ENCODE measurements at places on chromosomes 13 and 19. TPM values are rescaled to one million over a fixed set of nuclear protein-coding genes. Genes with fewer than 3 reads are reported as not detected.

GRCh38 chr13:107275945-107276614 is 708.1 kb upstream of the ARGLU1 start:
- DNase-seq, result no peak

- no peak for DNase-seq
Measured at GRCh38 chr13:74979703-74980102, 502.3 kb downstream of the TBC1D4 start.

DNA sequence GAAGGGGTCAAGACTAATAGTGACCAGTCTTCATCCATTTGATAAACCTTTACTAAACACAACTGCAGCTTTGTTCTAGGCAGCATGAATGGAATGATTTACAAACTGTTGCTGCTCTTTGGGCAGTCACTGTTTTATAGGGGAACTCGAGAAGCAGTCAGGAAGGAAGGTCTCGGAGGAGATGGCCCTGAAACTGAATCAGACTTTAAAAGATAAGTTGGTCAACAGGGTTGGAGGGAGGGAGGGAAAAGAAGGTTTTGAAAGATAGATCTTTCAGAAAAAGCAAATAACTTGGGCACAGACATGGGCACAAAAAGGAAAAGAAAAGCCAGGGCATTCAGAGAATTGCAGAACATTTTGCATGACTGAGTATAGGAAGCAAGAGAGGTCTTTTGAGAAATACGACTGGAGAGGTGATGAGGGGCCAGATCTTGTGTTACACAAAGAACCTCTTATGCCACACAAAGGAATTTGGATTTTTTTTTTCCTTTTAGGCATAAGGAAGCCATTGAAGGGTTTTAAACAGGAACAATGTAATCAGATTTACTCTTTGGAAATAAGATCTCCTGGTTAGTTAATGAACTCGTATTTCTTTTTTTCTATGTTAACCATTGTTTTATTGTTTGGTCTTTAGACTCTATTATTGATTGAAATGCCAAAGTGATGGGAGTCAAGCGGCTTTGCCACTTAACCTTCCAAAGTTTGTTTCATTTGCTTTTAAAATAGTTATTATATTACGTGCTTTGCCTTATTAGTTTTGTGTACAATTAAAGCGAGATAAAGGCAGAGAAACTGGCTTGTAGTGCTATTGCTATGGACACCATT is 37.5 kb upstream of the SACS start:
- no peak for DNase-seq

- no peak for DNase-seq
Measured at GRCh38 chr19:13797870-13798269, 2.6 kb downstream of the ZSWIM4 start.

DNA sequence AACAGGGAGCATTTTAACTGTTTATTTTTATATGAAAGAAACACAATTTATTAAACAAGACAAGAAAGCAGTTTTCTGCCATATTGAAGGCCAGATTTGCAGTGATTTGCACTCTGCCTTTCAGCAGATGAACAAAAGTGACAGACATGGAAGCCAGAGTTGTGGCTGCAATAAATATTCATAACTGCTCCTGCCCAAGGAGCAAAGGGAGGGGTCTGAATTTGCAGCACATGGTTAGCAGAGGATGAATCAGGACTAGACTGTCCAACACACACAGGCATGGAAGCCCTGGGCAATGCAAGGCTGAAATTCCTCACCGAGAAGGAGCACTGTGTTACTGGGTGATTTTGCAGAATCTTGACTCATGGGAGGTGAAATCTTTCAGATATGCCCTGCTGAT is 418.2 kb downstream of the DCT start:
- DNase-seq, result no peak

The NRTN gene
- total RNA-seq, result 5.0 TPM

The GPR180 gene
- total RNA-seq, result 2.2 TPM

- no peak for DNase-seq
Measured at GRCh38 chr13:23680845-23681669, 110.8 kb downstream of the TNFRSF19 start.

The ZNF784 gene
- total RNA-seq, result 5.8 TPM

The KLK10 gene
- 0.15 TPM for total RNA-seq

DNA sequence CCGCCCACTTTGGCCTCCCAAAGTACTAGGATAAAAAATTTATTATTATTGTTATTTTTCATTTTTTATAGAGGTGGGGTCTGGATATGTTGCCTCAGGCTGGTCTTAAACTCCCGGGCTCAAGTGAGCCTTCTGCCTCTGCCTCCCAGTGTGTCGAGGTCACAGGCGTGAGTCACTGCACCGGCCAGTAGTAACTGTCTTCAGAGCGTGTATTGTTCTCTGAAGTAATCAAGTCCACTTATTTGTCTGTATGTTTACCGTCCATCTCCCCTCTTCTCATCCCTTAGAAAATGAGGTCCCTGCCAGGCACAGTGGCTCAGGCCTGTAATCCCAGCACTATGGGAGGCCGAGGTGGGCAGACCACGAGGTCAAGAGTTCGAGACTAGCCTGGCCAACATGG is 18.2 kb upstream of the SULT2B1 start:
- DNase-seq, result no peak

GRCh38 chr19:41999071-41999877 is 5.2 kb upstream of the ATP1A3 start:
- DNase-seq, result no peak

DNA sequence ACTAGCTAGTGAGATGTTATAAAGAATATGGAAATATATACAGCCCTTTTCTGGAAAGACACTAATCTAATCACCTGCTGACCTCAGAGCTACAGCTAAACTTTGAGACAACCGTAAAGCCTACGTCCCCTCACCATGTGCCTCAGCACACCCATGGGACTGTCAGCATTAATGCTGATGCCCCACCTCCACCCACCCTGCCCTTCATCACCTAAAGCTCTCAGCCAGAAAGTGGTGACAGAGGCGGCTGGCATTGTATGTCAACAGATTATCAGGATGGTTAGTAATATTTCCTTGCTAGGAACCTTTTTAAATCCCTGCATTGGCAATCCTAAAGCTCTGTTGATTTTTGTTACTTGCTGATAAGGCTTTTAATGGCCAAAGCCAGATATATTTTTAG is 1177.9 kb downstream of the DIAPH3 start:
- no peak for DNase-seq

The CRX gene
- not detected for total RNA-seq

DNA sequence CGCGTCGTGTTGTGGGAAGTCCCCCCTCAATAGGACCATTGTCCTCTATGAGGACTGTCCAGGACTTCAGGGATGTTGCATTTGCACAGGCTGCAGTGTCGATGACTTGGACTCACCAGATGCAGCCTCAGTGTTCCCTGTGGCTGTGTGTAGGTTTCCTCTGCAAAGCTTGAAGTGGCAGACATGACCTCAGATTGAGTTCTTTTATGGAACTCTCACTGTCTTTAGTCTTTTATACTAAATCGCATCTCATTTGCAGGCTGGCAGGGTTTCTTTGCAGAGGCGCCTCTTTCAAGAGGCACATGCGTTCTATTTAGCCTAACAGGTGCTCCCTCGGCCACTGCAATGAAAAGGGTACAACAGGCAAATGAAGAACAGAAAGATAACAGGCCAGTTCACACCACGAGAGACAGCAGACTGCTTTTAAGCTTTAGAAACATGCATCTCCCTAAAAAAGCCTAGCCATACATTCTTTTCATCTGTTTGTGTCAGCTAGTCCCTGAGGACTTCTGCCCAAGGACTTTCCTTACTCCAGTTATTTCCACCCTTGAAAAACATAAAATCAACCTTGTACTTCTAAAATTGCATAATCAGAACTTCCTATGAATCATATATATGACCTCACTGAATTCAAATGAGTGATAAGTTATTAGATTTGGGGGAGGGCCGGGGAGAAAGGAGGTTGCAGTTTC is 118.4 kb downstream of the RAB20 start:
- no peak for DNase-seq

- DNase-seq, result no peak
Measured at GRCh38 chr19:17183858-17184321, 31.3 kb upstream of the USE1 start.

DNA sequence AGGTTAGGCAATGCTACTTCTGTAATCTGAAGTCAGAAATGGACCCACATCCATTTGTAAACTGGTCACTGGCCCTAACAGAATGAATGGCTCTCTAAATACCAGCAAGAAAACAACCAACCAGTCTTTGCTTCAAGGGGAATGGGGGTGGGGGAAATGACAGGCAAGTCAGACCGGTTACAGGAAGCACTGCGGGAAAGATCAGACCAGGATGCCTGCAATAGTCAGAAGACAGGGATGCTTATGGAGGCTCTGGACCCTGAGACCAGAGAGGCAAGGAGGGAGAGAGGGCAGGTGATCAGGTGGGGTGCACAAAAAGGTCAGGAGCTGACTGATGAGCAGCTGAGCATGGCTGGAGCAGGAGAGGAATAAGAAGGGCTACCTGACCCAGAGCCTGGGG is 13.1 kb downstream of the MED26 start:
- DNase-seq, result no peak

The PSG7 gene
- total RNA-seq, result not detected

GRCh38 chr13:110964229-110965037 is 49.6 kb upstream of the ANKRD10 start:
- no peak for DNase-seq

The TMEM145 gene
- total RNA-seq, result 1.5 TPM

The PRR20D gene
- not detected for total RNA-seq

- no peak for DNase-seq
Measured at GRCh38 chr19:15862444-15862843, 35.4 kb downstream of the CYP4F2 start.

DNA sequence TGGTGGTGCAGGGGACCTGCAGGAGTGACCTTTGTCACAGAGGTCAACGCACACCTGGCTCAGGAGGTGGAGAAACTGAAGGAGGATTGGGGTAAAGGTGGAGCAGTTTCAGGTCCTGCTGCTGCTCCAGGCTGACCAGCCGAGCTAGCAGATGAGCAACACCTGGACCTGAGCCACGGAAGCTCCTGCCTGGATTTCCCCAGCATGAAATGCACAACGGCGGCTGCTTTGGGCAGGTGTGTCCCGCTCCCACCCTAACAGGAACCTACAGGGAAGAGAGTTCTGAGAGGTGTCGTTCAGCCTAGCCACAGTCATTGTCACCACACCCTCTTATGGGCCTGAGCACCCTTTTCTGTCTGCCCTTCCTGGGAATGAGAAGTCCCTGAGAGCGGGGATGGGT is 15.7 kb upstream of the CD177 start:
- no peak for DNase-seq

DNA sequence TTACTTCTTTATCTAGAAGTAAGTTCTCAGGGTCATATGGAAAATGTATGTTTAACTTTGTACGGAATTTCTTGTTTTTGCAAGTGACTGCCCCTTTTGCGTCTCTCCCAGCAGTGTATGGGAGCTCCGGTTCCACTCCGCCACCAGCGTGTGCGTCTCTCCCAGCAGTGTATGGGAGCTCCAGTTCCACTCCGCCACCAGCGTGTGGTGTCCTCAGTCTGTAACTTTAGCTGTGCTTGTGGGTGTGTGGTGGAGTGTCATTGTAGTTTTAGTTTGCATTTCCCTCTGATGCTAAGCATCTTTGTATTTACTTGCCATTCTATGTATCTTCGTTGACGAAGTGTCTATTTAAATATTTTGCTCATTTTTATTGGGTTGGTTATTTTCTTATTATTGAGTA is 2.4 kb downstream of the CUL4A start:
- DNase-seq, result no peak

DNA sequence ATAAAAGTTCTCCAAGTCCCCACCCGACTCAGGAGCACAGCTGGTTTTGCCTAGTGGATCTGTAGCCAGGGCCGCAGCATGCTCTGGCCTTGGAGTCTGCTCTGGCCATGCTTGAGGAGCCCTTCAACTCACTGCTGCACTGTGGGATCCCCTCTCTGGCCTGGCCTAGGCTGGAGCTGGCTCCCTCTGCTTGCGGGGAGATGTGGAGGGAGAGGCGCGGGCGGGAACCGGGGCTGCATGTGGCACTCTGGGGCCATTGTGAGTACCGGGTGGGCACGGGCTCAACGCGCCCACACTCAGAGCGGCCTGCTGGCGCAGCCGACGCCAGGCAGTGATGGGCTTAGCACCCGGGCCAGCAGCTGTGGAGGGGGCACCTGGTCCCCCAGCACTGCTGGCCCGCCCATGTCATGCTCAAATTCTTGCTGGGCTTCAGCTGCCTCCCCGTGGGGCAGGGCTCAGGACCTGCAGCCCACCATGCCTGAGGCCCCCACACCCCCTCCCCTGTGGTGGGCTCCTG is 57.0 kb upstream of the ATP12A start:
- DNase-seq, result no peak

DNA sequence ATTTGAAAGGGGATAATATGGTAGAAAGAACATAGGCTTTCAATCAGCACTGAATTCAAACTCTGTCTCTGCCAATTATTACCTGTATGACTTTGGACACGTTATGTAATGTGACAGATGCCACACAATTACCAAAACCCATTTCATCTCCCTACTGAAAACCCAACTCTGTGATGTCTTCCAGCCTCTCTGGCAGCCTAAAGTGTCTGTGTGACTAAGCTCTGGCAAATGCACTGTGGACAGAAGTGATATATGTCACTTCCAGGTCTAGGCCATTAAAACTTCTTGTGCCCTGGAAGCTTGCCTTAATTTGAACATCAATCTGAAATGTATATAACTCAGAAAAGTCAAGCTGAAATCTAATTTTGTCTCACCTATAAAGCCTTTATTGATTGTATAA is 552.0 kb downstream of the RFC3 start:
- DNase-seq, result no peak

DNA sequence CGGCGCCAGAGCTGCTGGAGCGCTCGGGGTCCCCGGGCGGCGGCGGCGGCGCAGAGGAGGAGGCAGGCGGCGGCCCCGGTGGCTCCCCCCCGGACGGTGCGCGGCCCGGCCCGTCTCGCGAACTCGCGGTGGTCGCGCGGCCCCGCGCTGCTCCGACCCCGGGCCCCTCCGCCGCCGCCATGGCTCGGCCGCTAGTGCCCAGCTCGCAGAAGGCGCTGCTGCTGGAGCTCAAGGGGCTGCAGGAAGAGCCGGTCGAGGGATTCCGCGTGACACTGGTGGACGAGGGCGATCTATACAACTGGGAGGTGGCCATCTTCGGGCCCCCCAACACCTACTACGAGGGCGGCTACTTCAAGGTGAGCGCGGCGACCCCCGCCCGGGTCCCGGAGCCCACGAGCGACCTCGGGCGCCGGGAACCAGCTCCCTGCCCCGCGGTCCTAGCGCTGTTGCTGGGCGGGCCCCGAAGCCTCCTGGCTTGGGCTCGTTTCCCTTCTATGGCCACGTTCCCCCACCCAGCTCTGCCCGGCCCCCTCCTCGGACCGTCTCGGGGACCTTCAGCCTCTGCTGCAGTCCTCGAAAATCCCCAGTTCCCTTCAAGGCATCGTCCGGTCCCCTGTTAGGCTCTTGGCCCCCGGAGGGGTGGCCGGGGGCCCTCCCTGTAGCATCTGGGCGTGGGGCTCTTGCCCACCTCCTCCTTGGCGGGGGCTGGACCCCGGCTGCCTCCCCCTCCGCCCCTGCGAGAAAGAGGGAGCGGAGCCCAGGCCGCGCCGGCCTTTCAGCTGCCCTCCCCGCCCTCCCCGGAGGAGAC is at the start of gene CDC34:
TSS of gene CDC34 (plus strand) at position 8 of the 808 bp plus-strand sequence. CDS start at position 180, 172 bp downstream.
- DNase-seq, result no peak

GRCh38 chr13:70108356-70109105 is at the start of gene KLHL1:
Gene KLHL1, minus strand, starts transcription at chr13:70108452. Its CDS starts 753 bp downstream, at chr13:70107699.
- no peak for DNase-seq
